Anterior cingulate cortex (tissue), 58 donors: ENCODE measurements at places on chromosomes 4 and X.

GRCh38 chrX:129726307-129727111 is 12.3 kb upstream of the XPNPEP2 start:
- DNase-seq: peak; percentile 6

DNA sequence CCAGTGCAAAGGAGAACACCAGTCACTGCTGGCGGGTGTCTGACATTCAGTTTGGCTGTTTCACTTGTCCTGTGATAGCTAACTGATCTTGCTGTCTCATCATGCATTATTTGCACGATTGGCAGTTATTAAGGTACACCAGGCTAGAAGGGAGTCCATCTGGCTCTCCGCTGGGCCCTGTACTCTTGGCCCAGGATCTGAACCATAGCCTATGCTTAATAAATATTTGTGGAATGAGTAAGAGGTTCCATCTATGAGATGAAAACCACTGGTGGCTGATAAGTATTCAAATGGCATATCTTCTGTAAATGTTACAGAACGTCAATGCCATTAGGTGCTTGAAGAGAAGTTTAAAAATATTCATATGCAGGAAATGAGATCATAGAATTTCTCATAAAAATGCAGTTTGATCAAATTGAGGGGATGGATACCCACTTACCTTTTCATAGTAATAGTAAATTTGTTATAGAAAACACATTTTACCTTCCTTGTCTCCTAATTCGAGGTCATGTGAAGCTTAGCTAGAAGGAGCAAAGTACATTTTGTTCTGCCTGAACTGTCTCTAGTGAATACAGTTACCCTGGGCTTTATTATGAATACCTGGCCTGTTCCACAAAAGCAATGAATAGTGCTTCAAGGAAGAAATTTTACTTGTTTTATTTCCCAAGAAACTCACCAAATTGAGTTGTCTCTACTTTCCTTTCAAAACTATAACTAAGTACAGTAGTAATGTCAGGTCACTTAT is 213.5 kb downstream of the CBR4 start:
- DNase-seq: no peak

- no peak for DNase-seq
Observed at GRCh38 chr4:152454398-152455011, 81.4 kb downstream of the FBXW7 start.

DNA sequence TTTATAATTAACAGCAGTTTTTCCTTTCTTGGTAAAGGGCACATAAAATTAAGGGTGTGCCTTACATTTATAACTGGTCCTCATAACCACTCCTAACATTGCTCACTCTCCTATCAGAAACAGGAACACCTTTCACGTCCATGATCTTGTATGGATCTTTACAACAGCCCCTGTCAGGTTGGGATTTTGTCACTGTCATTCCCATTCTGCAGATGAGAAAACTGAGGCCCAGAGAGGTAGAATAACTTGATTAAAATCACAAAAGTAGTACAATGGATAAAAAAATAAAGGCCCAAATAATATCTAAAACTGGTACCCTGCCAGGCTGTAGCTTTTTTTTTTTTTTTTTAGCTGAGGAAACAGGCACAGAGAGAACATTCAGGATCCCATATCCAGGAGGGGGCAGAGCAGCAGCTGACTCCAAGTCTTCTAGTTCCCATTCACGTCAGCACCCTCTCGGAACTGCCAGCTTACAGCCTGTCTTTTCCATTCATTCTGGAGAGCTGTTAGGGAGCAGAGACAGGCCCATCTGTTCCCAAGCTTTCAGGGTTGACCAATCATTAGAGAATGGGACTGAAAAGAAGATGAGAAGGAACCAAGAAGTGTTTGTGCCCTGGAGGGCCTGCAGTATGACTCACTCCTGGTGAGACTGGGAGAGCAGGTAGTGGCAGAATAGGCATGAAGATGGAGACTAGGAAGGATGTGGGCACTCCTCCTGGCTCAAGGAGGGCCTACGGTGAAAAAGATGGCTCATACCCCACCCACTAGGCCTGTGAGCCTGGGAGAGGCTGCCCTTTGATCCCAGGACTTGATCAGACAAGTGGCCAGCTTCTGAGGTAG is 7.3 kb downstream of the SUV39H1 start:
- DNase-seq: peak; percentile 20

- DNase-seq: no peak
Observed at GRCh38 chrX:56499372-56499771, 64.1 kb upstream of the UBQLN2 start.

- DNase-seq: no peak
Observed at GRCh38 chr4:129682586-129682985, 586.6 kb downstream of the C4orf33 start.

DNA sequence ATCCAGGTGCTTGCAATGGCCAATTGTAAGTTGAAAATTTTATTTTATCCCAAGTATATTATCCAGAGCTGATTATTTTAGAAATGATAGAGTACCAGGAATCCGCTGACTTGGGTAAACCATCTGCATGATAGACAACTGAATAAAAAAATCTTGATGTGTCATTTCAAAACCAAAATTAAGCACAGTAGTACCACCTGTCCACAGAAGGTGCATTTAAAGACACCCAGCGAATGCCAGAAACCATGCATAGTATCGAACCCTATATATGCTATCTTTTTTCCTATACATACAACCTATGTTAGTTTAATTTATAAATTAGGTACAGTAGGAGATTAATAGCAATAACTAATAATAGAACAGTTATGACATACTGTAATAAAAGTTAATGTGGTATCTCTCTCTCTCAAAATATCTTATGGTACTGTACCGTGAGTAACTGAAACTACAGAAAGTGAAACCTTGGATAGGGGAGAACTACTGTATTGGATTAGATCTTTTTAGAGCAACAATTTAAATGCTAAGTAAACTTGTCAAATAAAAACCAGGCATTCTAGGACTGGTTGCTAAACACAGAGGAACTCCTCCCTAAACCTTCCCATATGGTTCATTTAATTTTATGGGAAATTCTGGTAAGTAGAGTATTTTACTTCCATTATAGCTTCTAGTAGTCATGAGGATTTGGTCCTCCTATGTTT is 6.2 kb downstream of the NEIL3 start:
- no peak for DNase-seq

- DNase-seq: no peak
Observed at GRCh38 chr4:12701384-12701783, 782.8 kb downstream of the RAB28 start.

- no peak for DNase-seq
Observed at GRCh38 chr4:107138433-107138832, 102.3 kb upstream of the DKK2 start.

- no peak for DNase-seq
Observed at GRCh38 chr4:83599183-83599582, 63.3 kb downstream of the GPAT3 start.

DNA sequence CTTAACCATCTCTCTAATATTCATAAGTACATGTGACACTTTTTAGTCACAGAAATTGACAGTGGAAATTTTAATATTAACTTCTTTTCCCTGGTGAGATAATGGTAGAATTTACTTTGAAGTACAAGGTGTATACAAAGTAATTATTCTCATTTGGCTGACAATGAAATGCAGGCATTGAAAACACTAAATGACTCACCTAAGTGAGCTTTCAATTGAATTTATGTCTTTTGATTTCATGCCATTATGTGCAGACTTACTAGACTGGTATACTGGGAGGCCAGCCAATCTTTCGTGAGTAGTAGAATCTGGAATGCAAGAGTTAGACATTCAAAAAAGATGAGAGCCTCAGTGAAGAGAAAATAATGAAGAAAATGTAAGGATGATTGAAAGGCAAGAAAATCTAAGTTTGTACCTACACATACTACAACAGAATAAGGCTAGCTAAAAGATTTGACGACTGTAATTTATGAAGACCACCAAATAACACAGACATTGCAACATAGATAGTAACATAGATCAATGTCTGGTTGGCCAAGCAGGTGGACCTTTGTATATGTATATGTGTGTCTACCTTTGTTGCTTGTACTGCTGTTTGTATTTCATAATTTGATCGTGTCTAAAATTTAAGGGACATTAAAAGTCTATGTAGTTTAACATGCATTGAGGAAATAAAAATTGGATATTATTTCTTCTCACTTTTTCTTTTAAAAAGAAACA is 459.7 kb downstream of the IL15 start:
- DNase-seq: no peak

DNA sequence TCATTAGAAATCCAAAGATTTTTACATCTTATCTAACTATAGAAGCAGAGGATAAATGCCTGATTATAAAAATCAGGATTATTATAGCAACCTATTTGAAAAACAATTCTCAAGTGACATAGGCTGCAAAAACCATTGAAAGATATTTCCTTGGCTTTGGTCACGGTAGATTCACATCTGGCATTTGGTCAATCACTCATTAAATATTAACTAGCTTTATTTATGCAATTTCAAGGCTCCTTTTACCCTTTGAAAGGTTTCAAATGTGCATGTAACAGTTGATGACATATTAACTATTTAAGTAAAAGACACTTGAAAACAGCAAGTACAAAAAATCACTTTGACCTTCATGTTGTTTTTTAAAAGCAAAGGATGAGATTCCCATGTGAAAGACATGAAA is 98.1 kb downstream of the MMRN1 start:
- DNase-seq: no peak

GRCh38 chr4:26330186-26330787 is 9.5 kb downstream of the RBPJ start:
- DNase-seq: no peak

DNA sequence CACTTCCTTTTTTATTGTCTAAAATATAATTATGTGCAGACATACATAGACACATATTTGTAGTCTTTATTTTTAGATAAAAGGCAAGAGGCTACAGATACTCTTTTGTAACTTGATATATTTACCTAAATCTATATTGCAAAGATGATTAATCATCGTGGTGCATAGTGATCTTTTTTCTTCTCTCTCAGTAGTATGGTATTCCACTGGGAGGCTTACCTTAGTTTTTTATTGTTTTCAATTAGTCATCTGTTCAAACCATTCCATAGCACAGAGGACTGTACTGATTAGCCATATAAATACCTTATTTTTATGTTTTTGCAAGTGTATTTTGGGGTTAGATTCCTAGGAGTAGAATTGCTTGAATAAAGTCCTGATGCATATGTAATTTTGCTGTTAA is 619.7 kb downstream of the GRXCR1 start:
- DNase-seq: no peak

GRCh38 chr4:173998471-173999144 is 284.9 kb downstream of the FBXO8 start:
- DNase-seq: no peak

DNA sequence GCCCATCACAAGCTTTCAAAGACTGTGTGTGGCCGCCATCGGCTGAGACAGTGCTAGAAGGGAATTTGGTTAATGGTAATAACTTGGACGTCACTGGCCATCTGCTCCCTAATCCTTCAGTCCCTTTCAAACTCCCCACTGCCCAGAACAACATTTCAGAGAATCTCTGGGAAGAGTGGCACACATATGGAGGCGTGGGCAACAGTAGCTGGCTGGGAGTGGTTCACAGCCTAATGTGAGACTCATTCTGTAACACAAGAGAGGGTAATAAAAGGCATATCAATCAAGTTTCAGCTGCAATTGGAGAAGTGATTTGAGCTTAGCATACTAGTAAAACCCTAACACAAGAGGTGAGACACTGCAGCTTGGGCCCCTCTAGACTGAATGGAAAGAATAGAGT is 15.4 kb downstream of the SMIM10 start:
- DNase-seq: no peak

GRCh38 chrX:27444093-27444908 is 18.8 kb downstream of the PPP4R3C start:
- no peak for DNase-seq
